A172 (cell line): ENCODE measurements at places on chromosomes 5 and 9. TPM values are rescaled to one million over a fixed set of nuclear protein-coding genes. Genes with fewer than 3 reads are reported as not detected.

DNA sequence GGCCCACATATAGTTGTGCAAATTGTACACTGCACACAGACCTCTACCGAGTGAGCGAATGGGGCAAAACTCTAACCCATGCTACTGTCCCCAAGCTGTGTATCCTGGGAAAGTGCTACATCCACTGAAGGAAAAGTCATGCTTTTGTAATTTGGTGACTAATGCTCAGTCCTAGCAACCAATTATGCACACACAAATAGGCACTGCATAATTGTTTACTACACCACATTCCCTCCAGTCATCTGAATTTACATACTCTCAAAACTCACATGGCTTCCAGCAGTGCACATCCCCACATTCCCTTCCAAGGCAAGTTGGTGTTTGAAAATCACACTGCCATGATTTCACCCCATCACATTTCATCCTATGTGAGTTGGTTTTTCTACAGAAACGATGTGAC lies 125.9 kb upstream of the OSMR start:
- peak; percentile 54 for DNase-seq

PPP3R2 gene
- not detected in 2 replicates for total RNA-seq

SLCO4C1 gene
- total RNA-seq: not detected in 2 replicates

GRCh38 chr5:157502143-157502647 lies 42.2 kb downstream of the NIPAL4 start:
- DNase-seq: no peak

- no peak for DNase-seq
Measured at GRCh38 chr5:150398722-150399523, 13.8 kb downstream of the CD74 start.

- DNase-seq: no peak
Measured at GRCh38 chr9:89949111-89949510, 344.3 kb downstream of the GADD45G start.

GRCh38 chr5:114361724-114362196 lies at the start of gene KCNN2:
KCNN2 (plus strand) TSS chr5:114362070; CDS start chr5:114362140, 70 bp downstream.
- no peak for DNase-seq

DNA sequence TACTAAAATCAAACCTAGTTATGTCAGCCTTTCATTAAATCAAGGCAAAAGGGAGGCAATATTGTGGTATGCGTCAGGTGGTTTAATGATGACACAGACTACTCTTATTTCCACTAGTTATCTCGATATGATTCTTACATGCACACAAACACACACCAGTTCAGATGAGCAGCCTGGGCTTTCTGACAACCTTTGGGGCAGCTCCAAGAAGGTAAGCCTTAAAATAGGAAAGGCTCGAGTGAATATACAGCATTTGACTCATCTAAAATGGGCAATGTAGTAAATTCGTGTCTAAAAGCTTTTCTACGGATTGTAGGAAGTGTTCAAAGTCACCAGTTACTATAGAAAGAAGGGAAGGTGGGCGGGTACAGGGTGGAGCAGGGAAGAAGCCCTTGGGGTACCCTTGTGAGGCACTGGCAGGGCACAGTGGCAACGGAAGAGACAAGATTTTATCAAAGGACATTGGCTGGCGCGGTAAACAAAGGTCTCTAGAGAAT lies 1.9 kb downstream of the ANKH start:
- no peak for DNase-seq

GRCh38 chr5:40356248-40356647 lies 323.5 kb upstream of the PTGER4 start:
- DNase-seq: no peak
